ENCODE measurements at places on chromosomes 12 and 14.

- no peak for DNase-seq
Measured at GRCh38 chr12:50241178-50241577, 42.1 kb downstream of the LIMA1 start.

DNA sequence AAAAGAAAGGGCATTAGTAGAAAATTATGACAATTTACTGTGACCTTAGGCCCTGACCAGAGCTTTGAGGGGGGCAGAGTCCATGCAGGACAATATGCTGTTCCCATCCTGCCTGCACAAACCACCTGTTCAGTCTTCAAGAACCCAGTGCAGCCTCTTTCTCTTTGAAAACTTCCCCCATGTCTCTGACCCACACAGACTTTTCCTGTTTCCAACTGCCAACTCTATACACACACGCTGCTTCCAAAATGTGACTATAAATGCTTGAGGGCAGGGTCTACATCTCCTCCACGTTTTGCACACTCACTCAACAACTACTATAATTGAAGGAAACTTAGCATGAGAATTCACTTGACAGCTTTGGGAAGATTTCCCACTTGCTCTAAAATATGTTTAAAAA lies 36.6 kb upstream of the SYCP3 start:
- DNase-seq, result no peak

GRCh38 chr12:13451776-13452175 lies 255.2 kb downstream of the EMP1 start:
- DNase-seq, result no peak

- no peak for DNase-seq
Measured at GRCh38 chr12:19095756-19096480, 33.6 kb upstream of the PLEKHA5 start.

GRCh38 chr14:101007004-101007614 lies 103.6 kb upstream of the RTL1 start:
- DNase-seq, result no peak

Data from HAP-1 (cell line).